ENCODE measurements at places on chromosomes 7 and 10.

- no peak for DNase-seq
These were observed 10.6 kb downstream of the DBF4 start for GRCh38 chr7:87886875-87887274.

DNA sequence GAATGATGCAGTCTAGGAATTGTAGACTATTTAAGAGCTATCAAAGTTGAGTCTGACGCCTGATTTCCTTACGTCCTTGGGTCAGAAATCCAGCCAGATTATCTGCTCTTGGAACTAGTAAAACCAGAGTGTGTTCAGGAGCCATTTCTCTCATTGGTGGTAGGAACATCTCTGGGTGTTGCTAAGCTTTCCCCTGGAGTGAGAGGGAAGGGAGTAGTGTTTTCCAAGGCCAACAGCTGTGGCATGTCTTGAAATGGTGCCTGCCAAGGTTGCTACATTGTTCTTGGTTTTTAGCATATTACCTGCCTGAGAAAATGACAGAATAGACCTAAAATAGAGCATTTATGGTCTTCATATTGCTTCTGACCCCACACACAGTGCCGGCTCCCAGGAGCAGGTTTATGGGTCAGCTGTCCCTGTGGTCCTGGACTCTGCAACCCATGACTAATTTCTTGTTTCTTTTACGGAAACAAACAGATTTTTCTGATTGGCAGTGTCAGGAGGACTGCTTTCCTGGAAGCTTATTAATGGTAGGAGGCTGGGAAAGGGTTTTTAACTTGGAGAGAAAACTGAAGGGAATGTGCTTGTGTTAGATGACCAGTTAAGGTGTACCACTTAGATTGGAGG, 17.5 kb downstream of the GBF1 start:
- DNase-seq, result no peak

- no peak for DNase-seq
These were observed 70.5 kb downstream of the FAM204A start for GRCh38 chr10:118271671-118272070.

DNA sequence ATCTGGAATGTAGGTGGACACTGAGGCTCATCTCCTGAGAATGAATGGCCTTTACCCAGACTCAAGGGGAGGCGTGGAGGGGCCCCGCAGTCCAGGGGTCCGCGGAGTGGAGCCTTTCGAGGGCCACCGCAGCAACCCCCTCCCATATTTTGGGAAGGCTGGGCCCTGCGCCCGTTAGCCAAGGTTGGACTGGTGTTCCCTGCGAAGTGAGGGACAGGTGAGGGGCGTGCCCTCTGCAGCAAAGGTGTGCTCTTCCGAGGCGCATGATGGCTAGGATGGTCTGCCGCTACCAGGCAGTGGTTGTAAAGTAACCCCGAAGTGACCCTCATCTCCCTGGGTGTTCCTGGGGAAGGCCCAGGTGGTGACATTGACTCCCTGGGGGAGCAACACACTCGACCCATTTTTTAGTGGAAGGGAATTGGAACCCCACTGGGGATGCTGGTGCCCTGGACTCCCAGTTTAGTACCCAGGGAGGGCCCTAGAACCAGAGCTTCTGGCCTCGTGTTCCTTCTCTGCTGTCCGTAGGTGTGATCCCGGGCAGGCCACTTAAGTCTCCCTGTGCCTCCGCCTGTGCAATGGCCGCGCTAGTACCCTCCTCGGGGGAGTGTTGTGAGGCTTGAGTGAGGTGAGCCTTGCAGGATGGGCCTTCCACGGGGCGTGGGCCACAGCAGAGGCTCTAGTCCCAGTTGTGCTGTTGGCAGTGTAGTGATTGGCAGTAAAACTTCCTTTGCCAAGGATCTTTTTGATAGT, 779 bp downstream of the FAM241B start:
- no peak for DNase-seq

GRCh38 chr7:129394982-129395914, 39.0 kb upstream of the STRIP2 start:
- DNase-seq, result no peak

- DNase-seq, result no peak
These were observed 65.3 kb upstream of the ARID5B start for GRCh38 chr10:61835946-61836887.

- peak; percentile 75 for DNase-seq
These were observed 127.6 kb downstream of the WDR11 start for GRCh38 chr10:120978589-120979252.

DNA sequence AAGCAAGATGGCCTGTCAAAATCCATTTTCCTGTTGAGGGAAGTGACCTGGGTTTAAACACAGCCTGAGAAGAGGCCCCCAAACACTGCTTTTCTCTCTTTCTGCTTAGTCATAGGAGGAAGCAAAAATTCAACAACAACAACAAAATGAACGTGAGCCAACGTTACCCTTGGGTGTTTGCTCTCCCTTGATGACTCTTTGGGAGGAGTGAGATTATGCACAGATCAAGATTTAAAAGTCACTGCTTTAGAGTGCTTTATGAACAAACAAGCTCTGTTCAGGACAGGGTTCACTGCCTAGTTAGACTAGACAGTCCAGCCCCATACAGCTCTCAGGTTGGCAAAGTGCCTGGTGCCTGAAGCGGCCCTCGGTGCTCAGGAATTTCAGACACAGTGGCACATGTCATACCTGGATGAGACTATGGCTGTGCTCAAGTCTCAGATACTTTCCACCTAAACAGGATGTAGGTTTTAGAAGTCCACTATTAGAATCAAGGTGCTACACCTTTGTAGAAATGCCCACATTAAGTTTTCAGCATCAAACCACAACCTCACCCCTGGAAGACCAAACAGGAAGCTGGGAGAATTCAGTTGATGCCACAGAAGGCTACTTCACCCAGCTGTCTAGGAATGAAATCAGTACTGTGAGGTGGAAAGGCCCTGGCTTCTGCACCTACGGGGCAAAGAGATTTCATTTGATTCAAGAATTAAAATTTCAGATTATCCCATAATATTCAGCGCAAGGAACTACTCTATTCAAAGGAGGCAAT, 38.7 kb downstream of the DENND11 start:
- no peak for DNase-seq

- no peak for DNase-seq
These were observed 97.2 kb upstream of the PCGF5 start for GRCh38 chr10:91123261-91123660.

GRCh38 chr10:121667948-121668313, 69.7 kb upstream of the FGFR2 start:
- DNase-seq, result peak; percentile 36

GRCh38 chr7:85736085-85736484, 549.2 kb upstream of the SEMA3D start:
- DNase-seq, result no peak

- DNase-seq, result no peak
These were observed 7.7 kb downstream of the AGR3 start for GRCh38 chr7:16874066-16874465.

- no peak for DNase-seq
These were observed 43.3 kb downstream of the FRMPD2 start for GRCh38 chr10:48231178-48231577.

DNA sequence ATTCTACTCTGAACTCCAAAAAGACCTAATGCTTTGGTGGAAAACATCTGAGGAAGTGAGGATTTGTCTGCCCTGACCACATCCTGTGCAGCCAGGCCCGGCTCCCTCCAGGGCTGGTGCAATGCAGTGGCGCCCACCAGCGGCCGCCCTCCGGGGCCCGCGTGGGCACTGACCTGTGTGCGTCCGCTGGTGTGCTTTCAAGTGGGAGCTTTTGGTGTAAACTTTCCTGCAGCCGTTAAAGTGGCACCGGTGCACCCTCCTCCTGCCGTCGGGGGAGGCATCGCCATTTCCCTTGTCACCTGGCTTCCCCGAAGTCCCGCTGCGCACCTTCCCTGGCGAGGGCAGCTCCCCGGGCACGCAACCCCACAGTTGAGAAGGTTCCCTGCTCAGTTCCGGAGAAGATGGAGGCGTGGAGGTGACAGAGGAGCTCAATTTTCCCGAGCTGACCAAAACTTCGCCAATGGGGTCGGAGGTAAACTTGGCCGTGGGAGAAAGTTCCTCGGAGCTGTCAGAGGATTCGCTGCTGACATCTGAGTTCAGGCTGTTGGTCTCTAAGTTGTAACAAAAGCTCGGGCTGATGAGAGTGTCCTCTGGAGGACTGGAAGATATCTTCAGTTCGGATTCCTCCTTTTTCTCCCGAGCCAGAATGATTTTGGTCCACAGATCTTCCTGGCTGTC, 3.4 kb downstream of the KLF6 start:
- no peak for DNase-seq

- no peak for DNase-seq
These were observed 28.6 kb downstream of the BEND7 start for GRCh38 chr10:13500201-13500600.
